NCI-H187 (cell line): ENCODE measurements at places on chromosomes 5 and 9.

DNA sequence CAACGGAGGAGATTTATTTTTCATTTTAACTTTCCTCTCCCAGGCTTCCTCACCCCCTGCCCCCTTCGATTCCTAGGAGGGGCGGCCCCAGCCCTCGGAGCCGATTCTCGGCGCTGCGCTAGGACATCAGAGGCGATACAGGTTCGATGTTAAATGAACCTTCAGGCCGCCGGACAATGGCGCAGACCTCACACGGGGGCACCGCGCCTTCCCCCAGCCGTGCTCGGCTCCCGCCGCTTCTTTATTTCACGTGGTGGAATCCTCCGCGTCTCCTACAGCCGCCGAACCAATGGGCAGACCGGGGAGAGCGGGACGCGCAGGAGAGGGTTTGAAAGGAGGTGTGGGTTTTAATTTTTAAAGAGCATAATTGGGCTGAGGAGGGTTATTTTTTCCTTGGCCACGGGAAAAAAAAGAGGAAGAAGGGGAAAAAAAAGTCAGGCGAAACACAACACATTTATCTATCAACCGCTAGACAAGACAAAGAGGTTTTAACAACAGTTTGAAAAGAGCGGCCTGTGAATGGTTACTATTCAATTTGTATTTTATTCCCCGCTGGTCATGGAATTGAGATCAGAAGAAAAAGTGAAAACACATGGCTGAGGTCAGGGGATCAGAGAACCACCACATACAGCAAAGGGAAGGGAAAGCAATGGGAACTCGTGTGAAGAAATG is 126.8 kb downstream of the TMEM174 start:
- no peak for DNase-seq

- no peak for DNase-seq
These were observed 13.2 kb upstream of the C5orf58 start for GRCh38 chr5:170219615-170220014.

DNA sequence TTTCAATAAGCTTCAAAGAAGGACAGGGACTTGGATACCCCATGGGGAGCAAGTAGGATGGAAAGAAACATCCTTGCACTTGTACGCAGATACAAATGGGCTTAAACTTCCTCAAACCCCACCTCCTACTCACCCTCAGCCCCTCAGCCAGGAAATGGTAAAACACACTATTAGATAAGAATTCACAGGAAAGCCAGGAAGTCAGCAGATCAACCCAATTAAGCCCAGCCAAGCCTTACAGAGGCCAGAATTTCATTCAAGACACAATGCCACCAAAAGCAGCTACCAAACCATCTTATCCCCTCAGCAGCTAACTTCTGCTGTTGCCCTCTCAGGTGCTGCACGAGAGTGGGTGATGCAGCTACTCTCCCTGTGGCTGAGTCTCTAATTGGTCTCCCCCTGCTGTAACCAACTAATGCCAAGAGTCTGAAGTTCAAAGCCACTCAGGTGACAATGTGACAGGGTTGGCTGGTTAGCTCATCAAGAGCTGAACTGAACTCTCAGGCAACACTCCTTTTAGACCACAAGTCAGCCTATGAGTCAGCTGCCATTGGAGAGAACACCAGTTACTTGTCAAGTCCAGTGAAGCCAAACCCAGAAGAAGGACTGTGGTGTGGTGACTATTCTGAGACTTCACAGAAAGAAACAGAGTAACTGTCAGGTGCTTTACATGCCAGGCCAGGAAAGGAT is 201.9 kb downstream of the ZNF608 start:
- DNase-seq: no peak

- no peak for DNase-seq
These were observed 76.1 kb downstream of the FNIP1 start for GRCh38 chr5:131720714-131721113.

DNA sequence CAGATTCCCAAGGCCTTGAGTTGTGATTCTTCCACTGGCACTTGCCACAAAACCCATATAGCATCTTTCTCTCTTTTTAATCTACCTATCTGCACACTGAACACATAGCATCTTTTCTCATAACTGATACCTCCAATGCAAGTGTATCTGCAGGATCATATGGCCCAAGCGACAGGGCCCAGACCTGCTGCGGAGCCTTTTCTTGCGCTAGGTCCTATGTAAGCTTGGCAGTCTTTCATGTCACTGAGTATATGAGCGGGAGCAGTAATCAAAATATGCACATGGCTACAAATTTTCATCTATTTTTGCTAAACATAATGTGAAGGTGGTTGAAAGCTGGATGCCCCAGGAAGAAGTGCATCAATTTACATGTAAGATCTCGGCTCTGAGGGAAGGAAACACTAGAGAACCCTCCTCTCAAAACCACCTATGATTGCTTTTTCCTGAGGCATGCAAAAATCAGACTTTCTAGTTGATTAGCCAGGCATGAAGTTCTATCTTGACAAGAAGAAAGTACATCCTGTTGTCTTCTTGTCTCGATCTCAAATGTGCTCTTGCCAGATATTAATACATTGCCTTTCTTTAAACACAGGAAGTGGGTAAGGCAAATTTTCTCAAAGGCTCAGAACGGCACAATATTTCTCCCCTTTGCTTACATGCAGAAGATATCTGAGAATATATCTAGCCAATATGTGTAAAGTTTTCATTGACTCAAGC is 26.9 kb upstream of the CEMIP2 start:
- no peak for DNase-seq

DNA sequence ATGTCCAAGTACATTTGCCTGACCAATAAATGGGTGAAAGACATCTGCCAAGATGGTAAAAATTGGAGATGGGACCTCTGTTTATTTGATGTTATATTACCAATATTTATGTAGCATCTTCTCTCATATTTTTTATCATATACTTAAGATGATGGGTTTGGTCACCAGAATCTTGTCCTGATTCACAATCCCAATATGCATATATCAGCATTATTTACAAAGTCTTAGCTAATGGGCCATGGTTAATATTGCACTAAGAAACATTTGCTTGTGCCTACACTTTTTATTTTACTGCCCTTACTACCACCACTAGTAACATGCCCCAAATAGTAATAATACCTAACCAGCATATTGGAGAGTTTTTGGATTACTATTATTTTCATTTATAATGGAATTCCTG is 116.7 kb downstream of the CHSY3 start:
- DNase-seq: no peak

- no peak for DNase-seq
These were observed 189.4 kb downstream of the TENT4A start for GRCh38 chr5:6902597-6902996.

- DNase-seq: no peak
These were observed 43.8 kb upstream of the FCN1 start for GRCh38 chr9:134961331-134962064.

DNA sequence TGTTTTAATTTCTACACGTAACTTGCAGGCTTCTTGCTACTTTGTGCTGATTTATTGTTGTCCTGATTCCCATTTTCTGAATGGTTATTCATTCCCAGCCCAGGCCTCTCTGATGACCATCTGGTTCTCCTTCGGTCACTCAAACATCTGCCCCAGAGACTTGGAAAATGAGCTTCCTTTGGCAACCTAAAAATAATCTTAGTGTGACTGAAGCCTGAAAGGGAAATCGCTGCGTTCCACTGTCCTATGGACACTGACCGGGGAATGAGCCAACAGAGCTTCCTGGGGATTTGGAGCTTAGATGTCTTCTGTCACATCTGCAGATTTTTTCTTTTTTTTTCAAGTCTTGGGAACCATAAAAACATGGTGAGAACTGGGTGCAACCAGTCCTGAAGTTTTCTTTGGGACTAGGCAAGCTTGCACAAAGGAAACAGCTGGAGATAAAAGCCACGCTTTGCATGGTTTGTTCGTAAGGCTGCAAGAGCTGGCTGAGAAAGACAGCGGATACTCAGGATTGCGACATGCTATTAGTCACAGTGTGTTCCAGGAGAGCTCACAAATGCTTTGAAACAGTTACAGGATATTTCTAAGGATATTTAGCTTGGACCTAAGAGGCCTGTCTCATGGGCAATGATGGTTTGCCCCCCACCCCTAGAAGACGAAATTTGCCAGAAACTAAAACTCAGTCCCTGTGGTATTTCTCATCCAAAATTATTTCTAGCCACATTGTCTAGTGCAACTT is 146.2 kb downstream of the GOLPH3 start:
- no peak for DNase-seq

DNA sequence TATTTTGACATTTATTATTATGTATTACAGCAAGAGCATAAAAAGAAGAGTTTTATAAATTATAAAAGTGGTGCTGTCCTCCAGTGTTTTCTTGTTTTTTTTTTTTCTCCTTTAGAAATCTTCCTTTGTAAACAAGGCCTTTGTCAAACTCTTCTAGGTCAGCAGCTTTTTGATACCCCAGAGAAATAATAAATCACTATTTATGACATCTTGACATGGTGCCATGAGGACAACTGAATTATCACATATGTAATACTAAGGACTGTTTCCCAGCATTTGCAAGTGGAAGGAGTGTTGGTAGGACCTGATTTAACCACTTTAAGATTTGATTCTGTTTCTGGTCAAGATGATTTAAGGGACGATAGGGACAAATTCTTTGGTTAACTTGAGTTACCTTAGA is 4.6 kb downstream of the SMARCA2 start:
- DNase-seq: no peak

- no peak for DNase-seq
These were observed 28.3 kb downstream of the WHRN start for GRCh38 chr9:114476891-114477469.

DNA sequence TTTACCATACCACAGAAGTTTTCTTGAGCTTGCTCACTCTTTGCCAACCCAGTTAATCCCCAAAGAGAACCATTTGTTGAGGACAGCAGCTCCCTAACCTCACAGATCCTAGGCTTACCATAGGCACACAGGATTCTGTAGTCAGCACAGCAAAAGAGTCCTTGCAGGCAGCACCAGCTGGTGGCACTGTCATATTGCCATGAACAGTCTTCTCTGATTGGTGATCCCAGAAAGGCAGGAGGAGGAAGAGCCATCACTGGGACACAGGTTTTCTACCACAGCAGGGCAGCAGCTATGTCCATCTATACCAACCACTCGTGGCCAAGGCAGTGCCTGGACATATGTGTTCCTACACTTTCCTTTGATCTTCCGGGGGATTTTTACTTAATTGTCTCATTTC is 297.1 kb upstream of the CD180 start:
- DNase-seq: peak; percentile 80

DNA sequence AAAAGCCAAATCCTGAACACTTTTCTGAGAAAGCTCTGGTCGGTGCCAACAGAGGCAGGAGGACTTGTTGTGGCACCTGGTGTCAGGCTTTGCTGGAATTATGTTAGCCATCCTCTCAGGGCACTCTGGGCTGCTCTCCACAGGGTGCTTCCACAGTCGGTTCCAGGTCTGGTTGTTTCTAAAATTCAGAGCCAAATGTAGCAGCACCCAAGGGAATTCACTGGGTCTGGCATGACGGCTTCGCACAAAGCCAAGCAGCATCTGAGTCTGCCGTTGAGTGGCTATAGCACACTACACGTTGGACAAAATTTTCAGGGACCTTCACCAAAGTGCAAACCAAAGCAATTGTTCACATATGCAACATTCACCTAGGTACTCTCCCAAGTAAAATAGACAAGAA is 110.2 kb downstream of the PJA2 start:
- no peak for DNase-seq

DNA sequence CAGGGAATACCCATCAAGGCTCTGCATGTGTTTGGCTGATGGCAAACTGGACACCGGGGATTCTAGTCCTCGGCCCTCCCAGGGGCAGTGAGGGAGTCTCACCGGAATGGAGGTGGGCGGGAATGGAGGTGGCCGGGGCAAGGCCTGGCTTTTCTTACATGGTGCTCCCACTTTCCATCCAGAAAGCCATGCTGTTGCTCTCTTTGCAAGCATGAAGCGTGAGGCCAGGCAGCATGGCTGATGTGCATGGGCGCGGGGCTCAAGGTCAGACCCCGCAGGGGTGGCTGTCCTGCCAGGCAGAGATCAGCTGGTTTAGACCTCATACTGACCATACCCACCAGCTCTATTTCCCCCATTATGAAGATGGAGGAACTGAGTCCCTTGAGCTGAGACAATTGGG is 108.0 kb upstream of the PHYKPL start:
- DNase-seq: no peak

- DNase-seq: no peak
These were observed 343.2 kb upstream of the WWC1 start for GRCh38 chr5:167948251-167948650.

GRCh38 chr5:37720550-37720952 is 119.3 kb downstream of the GDNF start:
- no peak for DNase-seq

DNA sequence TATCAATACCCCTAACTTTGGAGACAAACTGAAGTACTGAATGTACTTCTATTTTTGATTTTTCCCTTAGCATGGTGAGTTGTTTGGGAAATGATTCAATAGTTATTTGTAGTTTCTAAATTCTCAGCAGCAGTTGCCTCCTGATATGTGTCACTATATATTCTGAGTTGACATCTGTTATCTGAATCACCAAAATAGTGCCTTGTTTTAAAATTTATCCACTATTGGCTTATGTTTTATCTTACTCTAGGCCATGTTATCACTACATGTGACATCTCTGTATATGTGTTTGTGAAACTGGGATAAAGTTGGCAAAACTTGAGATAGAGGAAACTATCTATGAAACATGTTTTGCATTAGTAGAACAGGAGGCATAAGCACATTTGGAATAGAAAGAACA is 317.6 kb downstream of the TLE4 start:
- no peak for DNase-seq

- no peak for DNase-seq
These were observed 242.1 kb upstream of the IRX1 start for GRCh38 chr5:3353561-3353960.

DNA sequence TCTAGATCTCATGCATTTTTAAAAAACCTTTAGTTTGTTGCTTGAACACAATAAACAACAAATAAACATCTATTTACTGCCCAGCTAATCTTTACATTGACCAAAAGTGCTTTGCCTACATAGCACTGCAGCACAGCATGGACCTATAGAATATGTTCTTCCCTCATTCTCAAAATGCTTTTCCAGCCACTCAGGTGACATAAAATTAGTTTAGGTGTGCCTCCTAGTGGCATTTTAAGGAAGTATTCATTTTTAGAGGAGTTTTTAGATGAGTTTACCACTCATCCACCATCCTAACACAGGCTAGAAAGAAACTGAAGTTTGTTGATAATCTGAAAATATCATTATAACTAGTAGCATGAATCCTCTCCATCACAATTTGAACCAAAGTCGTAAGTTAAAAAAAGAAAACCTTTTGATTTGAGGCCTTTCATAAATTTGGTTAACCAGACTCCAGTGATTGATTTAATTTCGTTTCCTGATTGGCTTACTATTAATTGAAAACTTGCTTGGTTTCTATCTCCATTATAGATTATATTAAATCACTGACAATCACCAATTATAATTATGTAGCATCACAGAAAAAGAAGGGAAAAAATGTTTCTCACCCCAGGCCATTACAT is 12.6 kb downstream of the PLGRKT start:
- no peak for DNase-seq

DNA sequence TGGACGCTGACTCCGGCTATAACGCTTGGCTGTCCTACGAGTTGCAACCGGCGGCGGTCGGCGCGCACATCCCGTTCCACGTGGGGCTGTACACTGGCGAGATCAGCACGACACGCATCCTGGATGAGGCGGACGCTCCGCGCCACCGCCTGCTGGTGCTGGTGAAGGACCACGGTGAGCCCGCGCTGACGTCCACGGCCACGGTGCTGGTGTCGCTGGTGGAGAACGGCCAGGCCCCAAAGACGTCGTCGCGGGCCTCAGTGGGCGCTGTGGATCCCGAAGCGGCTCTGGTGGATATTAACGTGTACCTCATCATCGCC is 2.1 kb downstream of the PCDHA12 start:
- DNase-seq: no peak

GRCh38 chr5:73900566-73900965 is 274.6 kb downstream of the ARHGEF28 start:
- no peak for DNase-seq
